ENCODE measurements at places on chromosomes 12 and 14.

GRCh38 chr12:112906712-112907414 is at the start of gene OAS1:
Gene OAS1 (plus strand): TSS chr12:112906962. CDS start chr12:112907040, 78 bp downstream.
- peak; percentile 17 for DNase-seq

DNA sequence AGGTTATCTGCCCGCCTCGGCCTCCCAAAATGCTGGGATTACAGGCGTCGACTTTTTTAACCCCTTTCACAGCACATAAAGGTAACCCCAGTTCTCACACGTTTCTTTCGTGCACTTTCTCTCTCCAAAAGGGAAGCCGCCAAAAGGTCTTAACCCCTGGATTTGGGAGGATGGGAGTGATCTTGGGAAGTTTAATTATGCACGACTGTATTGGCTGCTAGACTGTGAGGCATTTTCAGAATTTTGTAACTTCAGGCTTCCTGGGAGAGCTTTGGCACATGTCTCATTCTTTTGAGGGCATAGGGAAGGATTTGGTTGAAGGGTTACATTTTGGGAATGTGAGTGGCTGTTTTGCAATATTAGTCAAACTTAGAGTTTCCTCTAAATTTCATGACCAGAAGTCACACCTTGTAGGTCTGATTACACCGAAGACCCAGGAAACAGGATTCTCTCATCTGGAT is 1.4 kb upstream of the SMARCC2 start:
- DNase-seq, result no peak

DNA sequence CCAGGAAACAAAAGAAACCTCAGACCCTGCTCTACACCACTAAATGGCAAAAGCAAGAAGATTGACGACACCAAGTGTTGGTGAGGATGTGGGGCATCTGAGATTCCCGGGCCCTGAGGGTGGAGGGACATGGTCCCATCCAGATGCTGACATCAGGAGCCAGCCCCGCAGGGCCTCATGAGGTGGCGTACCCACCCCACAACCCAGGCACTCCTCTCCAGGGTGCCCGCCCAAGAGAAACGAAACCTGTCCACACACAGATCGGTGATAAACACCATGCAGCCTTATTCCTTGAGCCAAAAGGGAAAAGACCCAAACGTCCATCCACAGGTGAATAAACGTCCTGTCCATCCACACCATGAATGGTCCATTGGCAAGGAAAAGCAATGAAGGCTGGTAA is 54.8 kb upstream of the C14orf180 start:
- no peak for DNase-seq

- DNase-seq, result no peak
Measured at GRCh38 chr12:110818511-110818910, 28.3 kb upstream of the CCDC63 start.

DNA sequence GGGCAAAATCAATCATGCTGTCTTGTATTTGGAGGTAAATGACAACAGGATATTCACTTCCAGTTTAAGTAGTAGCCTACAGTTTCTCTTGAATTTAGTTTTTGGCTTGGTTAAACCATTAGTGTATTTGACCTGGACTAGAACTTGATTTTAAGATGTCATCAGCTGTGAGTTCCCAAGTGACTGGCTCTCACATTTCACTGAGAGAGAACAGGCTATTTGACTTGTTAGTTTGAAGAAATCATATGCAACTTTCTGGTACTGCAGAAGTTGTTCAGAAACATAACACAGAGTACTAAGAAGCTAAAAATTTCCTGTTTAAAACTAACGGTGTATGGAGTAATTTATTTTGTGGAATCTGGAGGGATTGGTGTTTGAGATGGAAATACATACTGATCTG is 22.3 kb downstream of the MNAT1 start:
- DNase-seq, result no peak

GRCh38 chr14:105073720-105074600 is 8.7 kb upstream of the GPR132 start:
- DNase-seq, result no peak

DNA sequence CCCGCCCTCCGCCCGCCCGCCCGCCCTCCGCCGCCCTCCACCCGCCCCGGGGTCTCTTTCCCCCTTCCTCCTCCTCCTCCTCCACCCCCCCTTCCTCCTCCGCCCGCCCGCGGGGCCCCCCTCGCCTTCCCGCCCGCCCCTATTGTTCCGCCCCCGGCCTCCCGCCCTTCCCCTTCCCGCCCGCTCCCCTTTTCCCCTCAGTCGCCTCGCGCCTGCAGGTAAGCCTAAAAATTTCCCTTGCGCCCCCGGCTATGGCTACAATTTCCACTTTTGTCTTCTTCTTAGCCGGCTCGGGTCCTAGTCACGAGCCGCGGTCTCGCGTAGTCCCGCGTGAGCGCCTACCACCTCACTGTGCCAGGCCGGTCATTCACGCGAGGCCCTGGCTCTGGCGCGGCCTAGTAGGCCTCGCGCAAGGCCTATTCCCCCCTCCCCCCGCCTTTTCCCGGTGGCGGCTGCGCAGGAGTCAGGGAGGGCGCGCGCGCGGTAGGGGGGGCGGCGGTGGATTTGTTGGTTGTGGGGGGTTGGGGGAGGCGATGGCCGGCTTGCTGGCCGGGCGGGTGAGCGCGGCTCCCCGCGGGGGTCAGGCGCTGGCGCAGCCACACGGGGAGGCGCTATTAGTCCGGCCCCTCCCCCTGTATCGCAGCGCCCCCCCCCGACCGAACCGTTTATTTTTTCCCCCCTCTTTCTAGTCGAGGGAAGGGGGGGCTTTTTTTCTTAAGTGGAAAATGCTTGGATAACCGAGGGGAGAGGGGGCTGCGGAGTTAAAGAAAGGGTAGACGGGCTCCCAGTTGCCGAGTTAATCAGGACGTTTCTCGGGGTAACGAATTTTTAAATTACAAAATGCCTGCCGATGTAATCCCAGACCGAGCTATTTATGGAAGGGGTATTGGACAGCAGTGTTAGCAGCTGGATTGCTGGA is 516 bp downstream of the PCBP2 start:
- peak; percentile 69 for DNase-seq

DNA sequence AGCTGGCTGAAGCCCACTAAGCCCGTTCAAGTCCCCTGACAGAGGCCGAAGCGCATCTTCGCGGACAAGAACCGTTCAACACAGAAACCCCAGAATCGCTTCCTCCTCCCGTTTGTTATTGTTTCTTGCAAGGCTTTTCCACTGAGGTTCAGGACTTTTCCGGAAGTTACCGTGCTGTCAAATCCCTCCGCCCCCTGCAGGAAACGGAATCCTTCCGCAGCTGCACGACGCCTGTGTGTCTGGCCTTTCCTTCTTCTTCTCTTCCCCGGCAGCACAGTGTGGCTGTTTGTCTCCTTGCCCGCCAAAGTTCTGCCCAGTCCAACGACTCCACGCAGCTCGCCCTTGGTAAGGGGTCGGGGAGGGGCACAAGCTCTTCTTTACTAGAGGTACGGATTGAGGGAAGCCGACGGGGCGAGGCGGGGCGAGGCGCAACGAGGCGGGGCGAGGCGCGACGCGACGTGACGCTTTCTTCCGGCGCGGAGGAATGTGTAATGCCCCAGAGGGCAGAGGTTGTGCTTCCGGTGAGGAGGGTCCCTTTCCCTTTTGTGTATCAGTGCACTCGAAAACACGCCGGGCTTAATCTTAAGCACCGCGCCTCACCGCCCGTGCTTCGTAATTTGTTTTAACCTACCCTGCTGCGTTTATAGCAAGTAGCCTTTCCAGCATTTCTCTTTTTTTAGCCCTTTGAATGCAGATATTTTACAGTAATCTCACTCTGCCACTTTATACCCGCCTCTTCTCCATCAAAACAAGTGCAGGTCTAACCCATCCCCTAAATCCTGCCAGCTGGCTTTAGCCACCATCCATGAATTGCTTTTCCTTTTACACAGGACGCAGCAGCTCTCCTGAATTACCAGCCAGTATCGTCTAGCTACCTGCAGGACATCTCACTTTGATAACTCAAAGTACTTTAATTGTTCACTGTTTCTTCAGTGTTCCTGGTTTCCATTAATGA is at the start of gene KDM5A:
Gene KDM5A (minus strand): TSS at position 179 of the 955 bp plus-strand sequence. CDS start 229 bp downstream, outside the sequence.
- peak; percentile 79 for DNase-seq

GRCh38 chr14:95200404-95200803 is 43.1 kb upstream of the DICER1 start:
- no peak for DNase-seq

- DNase-seq, result no peak
Measured at GRCh38 chr12:132326646-132327045, 2.7 kb downstream of the GALNT9 start.

DNA sequence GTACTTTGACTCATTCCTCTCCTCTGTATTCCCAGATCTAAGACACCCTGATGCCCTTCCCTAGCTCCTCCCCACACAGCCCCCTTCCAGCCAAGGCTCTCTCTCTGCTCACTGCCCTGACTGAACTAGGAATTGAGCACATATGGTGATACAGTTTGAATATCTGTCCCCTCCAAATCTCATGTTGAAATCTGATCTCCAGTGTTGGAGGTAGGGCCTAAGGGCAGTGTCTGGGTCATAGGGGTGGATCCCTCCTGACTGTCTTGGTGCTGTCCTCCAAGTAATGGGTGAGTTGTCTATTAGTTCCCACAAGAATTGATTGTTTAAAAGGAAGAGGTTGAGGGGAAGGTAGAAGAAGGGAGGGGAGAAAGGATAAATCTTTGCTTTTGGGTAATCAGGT is 17.4 kb downstream of the CMKLR1 start:
- no peak for DNase-seq

DNA sequence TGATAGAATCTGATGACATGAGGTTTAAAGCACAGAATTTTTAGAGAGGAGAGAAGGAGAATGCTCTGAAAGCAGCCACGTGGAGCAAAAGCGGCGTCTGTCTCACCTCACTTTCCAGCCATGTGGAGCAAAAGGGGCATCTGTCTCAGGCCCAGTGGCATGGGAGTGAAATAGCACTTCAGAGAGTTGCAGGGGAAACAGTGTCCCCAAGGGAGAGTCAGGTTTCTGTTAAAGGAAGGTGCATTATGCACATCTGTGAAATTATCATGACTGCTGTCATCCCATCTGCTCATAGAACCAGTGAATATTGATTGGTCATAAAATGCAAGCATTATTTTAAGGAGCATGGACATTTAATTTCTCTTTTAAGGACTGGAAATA is 124.0 kb downstream of the BICD1 start:
- no peak for DNase-seq

GRCh38 chr14:42778984-42779383 is 1172.3 kb downstream of the LRFN5 start:
- DNase-seq, result no peak

- peak; percentile 26 for DNase-seq
Measured at GRCh38 chr14:53151523-53152183, 1.5 kb downstream of the DDHD1 start.

DNA sequence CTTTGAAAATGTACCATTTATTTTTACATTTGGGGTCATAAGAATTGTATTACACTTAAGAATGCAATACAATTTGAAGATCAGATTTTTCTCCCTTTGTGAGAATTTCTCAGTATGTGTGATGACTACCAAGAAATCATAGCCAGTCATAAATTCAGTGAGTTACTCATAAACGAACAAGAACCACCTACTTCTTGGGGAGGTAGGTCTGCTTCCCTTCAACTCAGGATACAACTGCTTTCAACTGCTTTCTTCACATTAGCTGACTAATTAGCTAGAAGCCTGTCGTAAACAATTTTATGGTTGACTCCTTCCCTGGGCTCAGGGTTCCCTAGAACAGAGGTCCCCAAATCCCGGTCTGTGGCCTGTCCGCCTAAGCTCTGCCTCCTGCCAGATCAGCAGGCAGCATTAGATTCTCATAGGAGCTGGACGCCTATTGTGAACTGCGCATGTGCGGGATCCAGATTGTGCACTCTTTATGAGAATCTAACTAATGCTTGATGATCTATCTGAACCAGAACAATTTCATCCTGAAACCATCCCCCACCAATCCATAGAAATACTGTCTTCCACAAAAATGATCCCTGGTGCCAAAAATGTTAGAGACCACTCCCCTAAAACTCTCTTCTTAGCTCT is 3.7 kb downstream of the ANG start:
- no peak for DNase-seq

DNA sequence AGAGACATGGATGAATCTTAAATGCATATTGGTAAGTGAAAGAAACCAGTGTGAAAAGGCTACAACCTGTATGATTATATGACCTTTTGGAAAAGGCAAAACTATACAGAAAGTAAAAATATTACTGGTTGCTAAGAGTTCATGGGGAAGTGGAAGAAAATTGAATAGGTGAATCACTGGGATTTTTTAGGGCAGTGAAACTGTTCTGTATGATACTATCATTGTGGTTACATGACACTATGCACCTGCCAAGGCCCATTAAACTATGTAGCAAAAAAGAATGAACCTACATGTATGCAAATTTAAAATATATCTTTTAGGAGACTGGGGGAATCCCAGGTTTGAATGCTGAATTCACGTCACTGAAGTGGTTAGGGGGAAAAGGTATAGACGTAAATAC is 12.6 kb upstream of the OR8S1 start:
- DNase-seq, result no peak

- DNase-seq, result no peak
Measured at GRCh38 chr12:119749666-119750065, 81.7 kb downstream of the PRKAB1 start.

DNA sequence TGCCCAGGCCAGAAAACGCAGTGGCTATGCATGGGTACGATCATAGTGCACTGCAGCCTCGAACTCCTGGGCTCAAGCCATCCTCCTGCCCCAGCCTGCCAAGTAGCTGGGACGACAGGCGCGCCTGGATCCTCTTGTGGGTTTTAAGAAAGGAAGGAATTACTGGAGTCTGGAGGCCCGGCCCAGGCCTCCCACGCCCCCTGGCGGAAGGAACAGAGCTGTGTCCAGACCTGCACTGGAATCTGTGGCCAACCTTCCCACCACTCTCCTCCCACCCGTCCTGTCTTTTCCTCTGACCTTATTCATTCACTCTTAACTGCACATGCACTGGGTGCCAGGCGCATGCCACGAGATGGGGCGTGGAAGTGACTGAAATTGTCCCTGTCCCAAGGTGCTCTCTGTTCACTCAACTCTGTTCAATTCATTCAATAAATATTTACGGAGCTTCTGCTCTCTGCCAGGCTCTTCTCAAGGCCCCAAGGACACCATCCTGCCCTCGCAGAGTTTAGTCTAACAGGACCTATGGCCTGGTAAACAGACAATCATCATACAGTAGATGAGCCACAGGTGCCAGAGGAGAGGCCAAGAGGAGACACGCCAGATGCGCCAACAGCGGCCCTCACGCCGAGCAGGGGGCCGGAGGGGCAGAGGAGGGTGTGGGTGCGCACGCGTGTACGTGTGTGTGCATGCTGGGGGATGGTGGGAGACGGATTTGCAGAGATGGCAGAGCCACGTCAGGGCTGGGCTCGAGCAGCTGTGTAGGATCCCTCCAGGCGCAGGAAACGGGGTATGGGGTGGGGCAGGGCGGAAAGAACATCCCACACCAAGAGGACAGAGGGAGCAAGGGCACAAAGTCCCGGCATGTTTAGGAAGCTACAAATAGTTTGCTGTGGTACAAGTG is 13.7 kb upstream of the TMEM106C start:
- peak; percentile 32 for DNase-seq

DNA sequence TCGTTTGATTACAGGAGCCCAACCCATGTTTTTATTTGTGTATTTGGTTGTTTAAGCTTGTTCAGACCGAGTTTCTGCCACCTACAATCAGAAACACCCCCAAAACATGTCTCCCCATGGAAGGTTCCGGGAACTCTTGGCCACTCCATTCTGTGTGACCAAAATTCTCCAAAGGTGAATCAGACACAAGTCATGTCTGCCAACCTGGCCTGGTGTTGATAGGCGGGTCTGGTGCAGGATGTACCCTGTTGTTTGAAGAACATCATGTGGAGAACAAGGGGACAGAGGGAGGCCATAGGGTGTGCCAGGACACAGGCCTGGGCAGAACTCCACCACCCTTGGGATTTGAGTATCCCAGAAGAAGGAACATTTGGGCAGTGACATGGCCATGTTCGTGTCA is 147.1 kb upstream of the MYL2 start:
- no peak for DNase-seq

- DNase-seq, result no peak
Measured at GRCh38 chr12:121170151-121170550, 37.5 kb downstream of the P2RX7 start.

Data from activated T-cell treated with anti-CD3 and anti-CD28 coated beads for 24 hours (primary cell).